ENCODE measurements at places on chromosomes 5 and 9.

DNA sequence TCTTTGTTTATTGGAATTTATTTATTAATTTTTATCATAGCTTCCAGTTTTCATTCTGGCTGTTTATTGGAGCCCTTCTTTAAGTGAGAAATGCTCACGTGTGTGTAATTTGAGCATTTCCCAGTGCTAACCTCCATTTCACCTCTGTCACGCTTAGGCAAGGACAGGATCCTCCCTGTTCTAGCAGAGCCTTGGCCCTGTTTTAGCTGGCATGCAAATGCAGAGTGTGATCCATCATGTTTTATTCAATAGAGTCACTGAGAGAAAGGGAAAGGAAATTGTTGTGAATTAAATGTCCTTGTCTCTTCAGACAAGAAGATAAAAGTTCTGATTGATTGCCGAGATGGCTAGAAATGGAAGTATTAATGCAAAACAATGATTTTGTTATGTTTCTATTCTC lies 137.3 kb upstream of the ACO1 start:
- no peak for ATAC-seq

DNA sequence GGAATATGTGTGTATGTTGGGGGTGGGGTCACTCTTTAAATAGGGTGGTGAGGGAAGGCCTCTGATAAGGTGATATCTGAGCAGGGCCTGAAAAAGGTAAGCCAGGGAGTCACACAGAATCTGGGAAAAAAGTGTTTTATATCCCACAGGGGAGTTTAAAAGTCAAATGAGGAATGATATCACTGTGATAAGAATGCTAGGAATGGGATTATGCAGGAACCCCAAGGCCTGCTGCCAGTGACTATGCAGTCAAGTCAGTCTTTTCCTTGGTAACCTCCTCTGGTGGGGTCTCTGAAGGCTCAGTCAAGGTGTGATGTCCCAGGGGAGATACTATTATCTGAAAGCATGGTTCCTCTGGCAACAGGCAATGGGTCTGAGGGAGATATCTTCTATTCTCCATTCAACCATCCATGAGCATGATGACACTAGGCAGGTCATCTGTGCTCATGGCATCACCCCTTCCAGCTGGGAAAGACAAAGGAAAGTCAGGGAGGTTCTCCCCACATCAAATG lies 53.5 kb downstream of the GRIA1 start:
- no peak for ATAC-seq

DNA sequence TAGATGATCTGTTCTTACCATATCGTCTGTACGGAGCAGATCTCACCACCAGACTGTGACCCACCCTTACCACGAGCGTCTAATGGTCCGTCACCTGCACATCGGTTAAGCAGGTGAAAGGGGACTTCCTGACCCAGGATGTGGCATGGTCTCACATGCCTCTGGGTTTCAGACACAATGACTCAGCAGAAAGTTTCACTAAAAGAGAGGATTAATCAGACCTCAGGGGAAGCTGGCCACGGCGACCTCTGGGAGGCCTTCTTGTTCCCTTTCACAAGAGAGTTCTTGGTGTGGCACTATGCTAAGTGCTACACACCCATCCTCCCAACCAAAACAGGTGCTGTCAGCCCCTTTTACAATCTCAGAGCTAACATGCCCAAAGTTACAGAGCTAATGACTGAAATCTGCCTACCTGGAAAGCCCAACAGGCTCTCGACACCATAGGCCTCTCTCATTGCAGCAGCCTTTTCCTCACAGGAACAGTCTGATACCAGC lies 41.6 kb downstream of the ADAMTS12 start:
- no peak for ATAC-seq

GRCh38 chr5:123785162-123786071 lies 273.4 kb downstream of the CSNK1G3 start:
- ATAC-seq = peak; percentile 79

- ATAC-seq = no peak
Measured at GRCh38 chr5:38656568-38656967, 100.1 kb upstream of the LIFR start.

DNA sequence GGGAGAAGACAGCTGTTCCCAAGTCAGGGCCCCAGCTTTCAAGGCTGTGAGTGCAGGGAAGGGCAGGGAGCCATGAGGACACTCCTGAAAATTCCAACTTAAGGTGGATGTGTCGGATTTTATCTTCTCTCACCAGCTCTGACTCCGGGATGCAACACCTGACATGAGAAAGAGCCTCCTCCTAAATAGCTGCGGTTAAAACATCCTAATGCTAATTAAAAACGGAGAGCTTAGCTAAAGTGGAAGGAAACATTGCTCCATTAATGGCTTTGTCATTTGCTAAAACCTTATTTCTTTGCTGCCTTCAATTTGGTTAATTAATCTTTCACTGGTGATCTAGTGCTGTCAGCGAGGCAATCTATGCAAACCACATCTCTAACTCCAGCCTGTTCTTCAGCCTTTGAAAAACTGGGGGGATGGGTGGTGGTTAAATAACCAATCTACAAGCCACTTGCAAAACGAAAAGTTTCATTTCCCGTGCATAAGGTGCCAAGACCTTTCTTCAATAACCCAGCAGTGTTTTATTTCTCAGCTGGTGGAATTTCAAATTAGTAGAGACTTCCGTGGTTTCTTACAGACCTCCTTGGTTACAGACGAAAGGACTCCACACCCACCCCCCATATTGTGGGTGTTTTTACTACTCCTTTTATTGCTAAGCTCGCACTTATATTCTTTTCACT lies 379.6 kb downstream of the MLLT3 start:
- no peak for ATAC-seq

DNA sequence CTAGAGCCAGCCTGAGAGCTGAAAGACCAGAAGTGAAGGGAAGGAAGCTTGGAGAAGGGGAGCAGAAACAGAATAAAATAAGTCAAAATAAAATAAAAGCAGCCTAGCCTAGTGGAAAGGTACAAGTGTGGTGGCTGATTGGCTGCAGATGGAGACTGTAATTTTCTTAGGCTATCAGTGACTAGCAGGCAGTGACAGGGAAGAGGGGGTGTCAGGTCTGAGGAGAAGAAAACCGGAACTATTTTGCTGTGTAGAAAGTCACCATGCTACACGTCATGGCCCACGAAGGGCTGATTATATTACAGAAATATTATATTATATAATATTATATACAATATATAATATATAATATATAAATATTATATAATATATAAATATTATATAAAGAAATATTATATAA lies 98.1 kb upstream of the TAF11L2 start:
- ATAC-seq = no peak

GRCh38 chr9:131840220-131840619 lies 100.3 kb upstream of the RAPGEF1 start:
- no peak for ATAC-seq

DNA sequence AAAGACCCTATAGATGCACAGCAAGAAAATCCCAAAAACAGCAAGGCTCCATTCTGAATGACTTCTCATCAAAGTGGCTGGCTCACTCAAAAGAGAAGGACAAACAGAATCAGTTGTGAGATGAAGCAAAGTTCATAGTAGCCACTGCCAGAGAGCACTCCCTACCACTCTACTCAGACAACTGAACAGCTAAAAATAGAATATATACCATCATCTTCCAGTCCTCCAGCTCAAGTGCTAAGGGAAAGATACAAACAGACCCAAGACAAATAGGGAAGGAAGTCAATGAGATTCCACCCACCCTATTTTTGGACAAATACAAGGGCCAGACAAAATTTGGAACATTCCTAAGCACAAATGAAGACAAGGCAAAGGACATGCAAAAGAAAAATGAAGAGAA lies 20.6 kb downstream of the GNAQ start:
- ATAC-seq = no peak

DNA sequence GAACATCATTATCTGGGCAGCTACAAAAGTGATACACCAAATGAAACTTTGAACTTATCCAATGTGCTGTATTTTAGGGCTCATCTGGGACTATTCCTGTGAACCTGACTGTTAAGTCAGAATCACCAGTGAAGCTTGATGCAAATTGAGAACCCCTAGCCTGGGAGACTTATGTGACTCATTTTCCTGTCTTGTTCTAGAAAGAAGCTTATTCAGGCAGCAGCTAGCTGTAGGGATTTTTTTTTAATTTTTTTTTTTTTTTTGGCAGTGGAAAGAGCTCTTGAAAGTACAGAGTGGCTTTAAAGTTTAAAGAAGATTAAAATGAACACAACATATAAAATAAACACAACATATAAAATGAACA lies 81.1 kb upstream of the TNFAIP8 start:
- ATAC-seq = peak; percentile 54

GRCh38 chr5:78691084-78691960 lies 42.8 kb upstream of the LHFPL2 start:
- peak; percentile 73 for ATAC-seq

DNA sequence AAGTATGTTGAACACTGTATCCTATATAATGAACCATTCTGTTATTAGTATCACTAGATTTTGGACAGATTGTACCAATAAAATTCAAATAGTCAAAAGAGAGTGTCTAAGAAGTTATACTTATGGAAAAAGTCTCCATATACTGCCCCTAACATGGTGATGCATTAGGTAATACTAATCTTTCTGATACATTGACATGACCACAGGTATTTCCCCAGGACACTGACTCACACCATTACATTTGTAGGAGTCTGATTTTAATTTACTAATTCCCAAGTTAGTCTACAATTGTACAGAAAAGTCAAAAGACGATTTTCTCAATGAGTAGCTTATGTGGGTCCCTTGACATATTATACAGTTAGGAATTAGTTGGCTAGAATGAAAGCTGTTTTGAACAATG lies 593.8 kb downstream of the ISL1 start:
- no peak for ATAC-seq

- ATAC-seq = no peak
Measured at GRCh38 chr5:3006961-3007551, 255.6 kb upstream of the IRX2 start.

DNA sequence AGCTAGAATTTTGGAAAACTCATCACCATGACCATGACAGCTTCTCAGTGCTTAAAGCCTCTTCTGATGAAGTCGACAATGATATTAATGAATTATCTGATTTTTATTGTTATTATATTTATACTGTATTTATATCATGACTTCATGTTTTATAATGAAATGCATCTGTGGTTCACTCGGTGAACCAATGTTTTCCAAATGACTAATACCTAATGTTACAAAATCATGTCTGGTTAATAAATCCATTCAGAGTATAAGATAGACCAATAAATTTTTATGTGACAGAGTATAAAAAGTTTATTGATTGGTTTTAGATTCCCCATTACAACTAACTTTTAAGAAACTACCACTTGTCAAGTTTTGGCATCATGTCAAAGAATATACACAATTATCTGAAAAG lies 416.5 kb downstream of the MLLT3 start:
- ATAC-seq = no peak

GRCh38 chr9:120152295-120152694 lies 427.7 kb downstream of the CDK5RAP2 start:
- ATAC-seq = no peak

GRCh38 chr5:41788941-41789368 lies 81.3 kb downstream of the OXCT1 start:
- ATAC-seq = no peak

GRCh38 chr9:103355000-103355399 lies 359.9 kb downstream of the CYLC2 start:
- ATAC-seq = no peak

- no peak for ATAC-seq
Measured at GRCh38 chr5:38207343-38207742, 51.0 kb upstream of the EGFLAM start.

DNA sequence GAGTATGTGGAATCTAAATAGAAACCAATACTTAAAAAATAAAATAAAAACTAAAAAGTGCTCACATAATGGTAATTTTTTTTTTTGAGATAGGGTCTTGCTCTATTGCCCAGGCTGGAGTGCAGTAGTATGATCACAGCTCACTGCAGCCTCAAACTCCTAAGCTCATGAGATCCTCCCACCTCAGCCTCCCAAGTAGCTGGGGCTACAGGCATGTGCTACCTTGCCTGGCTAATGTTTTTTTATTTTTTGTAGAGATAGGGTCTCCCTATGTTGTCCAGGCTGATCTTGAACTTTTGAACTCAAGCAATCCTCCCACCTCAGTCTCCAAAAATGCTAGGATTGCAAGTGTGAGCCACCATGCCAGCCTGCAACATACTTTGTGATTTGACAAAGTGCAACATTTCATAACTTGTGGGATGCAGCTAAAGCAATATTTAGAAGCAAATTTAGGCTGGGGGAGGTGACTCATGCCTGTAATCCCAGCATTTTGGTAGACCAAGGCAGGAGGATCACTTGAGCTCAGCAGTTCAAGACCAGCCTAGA lies 18.4 kb downstream of the AP3B1 start:
- ATAC-seq = no peak

DNA sequence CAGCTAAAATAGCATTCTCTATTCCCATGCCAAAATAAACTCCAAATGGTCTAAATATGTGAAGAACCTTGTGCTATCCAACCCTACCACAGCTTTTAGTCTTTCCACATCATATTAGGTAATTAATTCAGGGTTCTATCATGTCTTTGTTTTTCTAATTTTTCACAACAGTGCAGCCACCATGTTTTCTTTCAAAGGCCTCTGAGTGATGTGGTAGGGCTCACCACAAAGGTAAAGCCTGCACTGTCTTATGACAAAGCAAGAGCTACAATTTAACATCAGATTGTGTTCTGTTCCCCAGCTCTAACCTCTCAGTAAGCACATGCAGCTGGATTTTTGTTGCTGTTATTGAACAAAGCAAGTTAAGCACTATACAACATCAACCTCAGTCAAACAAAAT lies 52.4 kb downstream of the MEF2C start:
- ATAC-seq = no peak

DNA sequence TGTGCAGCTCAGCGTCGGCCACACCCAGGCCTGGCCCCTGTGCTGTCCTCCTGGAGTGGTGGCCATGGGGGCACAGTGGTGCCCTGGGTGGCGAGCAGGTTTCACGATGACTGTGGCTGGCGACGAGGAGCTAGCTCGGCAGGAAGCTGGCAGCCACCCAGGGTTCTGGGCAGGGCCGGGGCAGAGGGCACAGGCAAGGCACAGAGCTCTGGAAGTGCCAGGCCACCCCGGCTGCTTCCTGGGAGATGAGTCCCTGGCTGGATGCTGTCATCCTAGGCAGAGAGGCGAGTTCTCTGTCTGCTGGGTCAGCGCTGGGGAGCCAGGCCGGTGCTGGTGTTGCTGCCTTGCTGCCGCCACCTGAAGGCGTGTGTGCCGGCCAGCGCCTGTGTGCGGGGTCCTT lies 51.7 kb downstream of the RXRA start:
- peak; percentile 55 for ATAC-seq

GRCh38 chr5:55333017-55333416 lies 25.2 kb downstream of the MTREX start:
- no peak for ATAC-seq

GRCh38 chr9:91210318-91210717 lies 151.4 kb downstream of the AUH start:
- no peak for ATAC-seq

DNA sequence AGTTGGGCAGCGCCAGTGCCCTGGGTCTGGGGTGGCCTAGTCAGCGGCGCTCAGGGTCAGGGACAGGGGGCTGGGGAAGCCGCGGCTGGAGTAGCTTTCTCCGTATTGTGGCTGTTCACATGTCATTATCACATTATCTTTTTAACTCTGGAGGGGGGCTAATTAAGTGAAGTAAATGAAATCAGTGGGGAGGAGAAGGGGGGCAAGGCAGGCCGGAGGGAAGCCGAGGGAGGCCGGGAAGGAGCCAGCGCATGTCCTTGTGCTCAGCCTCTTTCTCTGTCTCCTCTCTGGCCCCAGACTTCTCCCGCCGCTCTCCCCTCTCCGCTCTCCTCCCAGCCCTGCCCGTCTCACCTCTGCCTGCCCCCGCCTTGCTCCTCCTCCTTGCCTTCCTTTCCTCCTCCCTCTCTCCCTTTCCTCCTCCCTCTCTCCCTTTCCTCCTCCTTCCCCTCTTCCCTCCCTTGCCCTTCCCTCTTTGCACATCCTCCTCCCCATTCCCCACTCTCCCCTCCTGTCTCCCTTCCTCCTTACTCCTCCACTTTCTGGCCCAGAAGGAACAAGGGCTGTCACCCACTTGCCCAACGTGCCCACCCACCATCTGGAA lies 38.7 kb downstream of the ASS1 start:
- no peak for ATAC-seq

All from esophagus mucosa (tissue), 1 donor.